Mucosa of descending colon (tissue), 3 donors: ENCODE measurements at places on chromosomes 4 and X. TPM values are rescaled to one million over a fixed set of nuclear protein-coding genes. Genes with fewer than 3 reads are reported as not detected.
A peak's percentile ranks its signal among the peaks of the same experiment; 100 is the strongest.

Gene BEND2
- total RNA-seq = not detected

Gene IL2RG
- 104 TPM for total RNA-seq

Gene MAGEE2
- 0.25 TPM for total RNA-seq

Gene RXFP1
- not detected for total RNA-seq

Gene MAGED1
- total RNA-seq = 53.0 TPM

Gene RPS6KA6
- 11.3 TPM for total RNA-seq

Gene DUSP9
- total RNA-seq = not detected

Gene AMTN
- not detected for total RNA-seq

Gene FREM3
- total RNA-seq = not detected

Gene KLHL4
- total RNA-seq = 0.41 TPM

Gene SCLT1
- 11.7 TPM for total RNA-seq

Gene DAPP1
- 1.7 TPM for total RNA-seq

Gene CCNB3
- 1.8 TPM for total RNA-seq

DNA sequence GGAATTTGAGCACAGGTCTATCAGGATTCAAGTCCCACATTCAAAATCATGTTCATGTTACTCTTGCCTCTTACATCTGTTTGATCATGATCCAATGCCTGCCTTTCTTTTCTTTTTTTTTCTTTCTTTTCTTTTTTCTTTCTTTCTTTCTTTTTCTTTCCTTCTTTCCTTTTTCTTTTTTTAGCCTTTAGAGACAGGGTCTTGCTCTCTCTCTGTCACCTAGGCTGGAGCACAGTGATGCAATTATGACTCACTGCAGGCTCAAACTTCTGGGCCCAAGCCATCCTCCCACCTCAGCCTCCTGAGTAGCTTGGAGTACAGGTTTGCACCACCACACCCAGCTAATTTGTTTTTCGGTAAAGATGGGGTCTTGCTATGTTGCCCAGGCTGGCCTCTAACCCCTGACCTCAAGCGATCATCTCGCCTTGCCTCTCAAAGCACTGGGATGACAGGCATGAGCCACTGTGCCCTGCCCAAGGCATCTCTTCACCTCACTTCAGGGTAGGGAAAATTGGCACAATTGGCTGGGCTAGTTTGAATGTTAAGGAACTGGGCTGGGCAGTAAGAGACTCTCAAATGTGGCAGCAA is 359.2 kb downstream of the FBXW7 start:
- no peak for DNase-seq

GRCh38 chr4:77905651-77906263 is 43.1 kb downstream of the MRPL1 start:
- DNase-seq = no peak

- DNase-seq = no peak
These were observed 57.0 kb downstream of the PLAC1 start for GRCh38 chrX:134601240-134601765.

GRCh38 chr4:83686166-83686565 is 150.3 kb downstream of the GPAT3 start:
- DNase-seq = no peak

DNA sequence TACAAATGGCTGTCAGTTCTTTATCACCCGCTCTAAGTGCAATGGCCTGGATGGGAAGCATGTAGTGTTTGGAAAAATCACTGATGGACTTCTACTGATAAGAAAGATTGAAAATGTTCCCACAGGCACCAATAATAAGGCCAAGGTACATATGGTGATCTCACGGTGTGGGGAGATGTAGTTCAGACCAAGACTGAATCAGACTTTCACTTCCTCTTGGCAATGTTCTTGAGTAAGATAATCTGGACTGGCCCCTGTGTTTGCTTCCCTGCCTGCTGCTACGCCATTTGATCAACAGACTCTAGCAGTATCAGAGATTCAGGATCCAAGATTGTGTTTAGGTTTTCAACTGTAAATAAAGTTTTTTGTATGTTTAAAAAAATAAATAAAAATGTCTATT is 682.2 kb upstream of the AMOT start:
- no peak for DNase-seq

GRCh38 chr4:67499799-67500198 is 45.5 kb downstream of the CENPC start:
- no peak for DNase-seq

- DNase-seq = no peak
These were observed 1001.2 kb downstream of the STIM2 start for GRCh38 chr4:27861802-27862201.

DNA sequence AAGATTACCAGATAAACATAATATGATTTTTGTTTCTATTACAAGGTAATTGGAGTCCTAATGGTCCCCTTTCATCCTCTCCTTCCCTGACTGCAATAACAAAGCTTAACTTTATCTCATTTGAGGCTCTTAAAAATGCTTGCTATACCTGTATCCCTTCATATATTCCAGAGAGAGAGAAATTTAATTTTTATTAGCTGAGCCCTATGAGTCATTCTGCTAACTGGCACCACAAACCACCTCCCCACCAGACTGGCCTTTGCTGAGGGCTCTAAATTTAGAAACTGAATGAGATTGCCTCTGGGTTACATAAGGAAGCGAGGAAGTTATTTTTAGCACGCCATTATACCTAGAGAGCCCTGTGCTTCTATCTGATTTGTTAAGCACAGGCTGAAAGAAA is 27.4 kb downstream of the CBLL2 start:
- DNase-seq = no peak

DNA sequence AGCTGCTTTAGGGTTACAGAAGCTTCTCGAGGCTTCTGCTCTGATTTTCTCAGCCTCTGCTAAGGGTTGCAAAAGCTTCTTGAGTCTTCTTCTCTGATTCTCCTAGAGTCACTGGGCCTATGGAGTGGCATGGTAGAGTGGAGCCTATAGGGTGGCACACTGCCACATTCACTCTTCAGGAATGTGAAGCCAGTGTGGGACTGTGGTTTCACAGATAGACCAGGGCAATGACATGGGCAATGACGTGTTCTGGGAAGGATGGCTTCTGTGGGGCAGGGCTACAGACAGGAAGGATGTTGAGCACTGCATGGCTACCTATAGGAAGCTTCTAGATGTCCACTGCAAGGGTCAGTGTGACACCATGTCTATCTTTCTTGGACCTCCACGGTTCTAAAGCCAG is 11.0 kb upstream of the MAMLD1 start:
- no peak for DNase-seq

GRCh38 chr4:12409507-12410190 is 981.0 kb upstream of the HS3ST1 start:
- DNase-seq = no peak

GRCh38 chrX:46580613-46581012 is 7.0 kb downstream of the CHST7 start:
- no peak for DNase-seq

- DNase-seq = no peak
These were observed 3.2 kb upstream of the TLR10 start for GRCh38 chr4:38785901-38786402.

DNA sequence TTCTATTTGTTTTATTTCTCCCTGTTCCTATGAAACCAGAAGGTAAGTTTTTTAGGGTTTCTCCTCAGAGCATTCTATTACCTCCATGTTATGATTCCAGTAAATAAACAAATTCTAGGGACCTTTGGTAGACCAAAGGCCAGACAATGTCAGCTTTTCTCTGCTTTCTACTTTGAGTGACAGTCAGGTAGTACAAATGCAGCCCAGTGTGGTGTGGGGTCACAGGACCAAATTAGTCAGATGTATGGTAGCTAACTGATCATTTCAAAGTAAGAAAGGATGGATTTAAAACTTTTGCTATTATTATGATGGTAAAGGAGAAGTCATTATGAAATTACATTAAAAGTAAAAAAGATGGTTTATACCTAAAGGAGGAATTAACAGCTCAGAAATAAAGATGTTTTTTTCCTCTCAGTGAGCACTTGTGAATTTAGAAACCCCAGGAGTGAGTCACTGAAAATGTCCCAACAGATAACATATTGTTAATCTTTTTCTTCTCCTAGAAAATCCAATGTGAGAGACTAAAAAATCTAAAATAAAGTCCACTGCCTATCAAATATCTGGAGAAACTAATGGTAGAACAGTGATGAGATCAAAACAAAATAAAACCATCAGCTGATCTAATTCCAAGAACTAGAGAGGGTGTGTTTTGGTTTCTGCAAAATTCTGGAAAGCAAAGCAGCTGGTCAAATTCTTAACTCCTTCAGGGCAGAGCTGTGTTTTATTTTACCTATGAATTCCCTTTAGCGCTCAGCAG is 16.6 kb upstream of the KLHL2 start:
- DNase-seq = no peak

- DNase-seq = no peak
These were observed 100.1 kb upstream of the KLF3 start for GRCh38 chr4:38563707-38564495.

- DNase-seq = no peak
These were observed 230.3 kb downstream of the MAPK10 start for GRCh38 chr4:86129546-86129945.

DNA sequence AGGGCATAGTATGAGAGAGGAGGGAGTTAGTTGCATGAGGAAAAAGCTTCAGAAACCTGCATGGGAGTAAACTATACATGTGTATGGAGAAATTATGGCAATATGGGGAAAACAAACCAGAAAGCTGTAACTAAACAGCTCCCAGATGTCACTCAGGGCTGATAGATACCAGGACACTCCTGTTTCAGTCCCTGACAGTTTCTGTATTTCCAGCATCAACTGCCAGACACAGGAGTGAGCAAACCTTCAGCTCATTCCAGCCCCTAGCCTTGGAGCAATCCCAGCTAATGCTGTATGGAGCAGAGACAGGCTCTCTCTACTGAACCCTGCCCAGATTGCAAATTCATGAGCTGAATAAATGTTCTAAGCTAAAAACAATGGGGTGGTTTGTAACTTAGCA is 382.9 kb upstream of the MAGEB18 start:
- no peak for DNase-seq

- DNase-seq = no peak
These were observed 343.2 kb upstream of the TRAM1L1 start for GRCh38 chr4:117428536-117428935.

DNA sequence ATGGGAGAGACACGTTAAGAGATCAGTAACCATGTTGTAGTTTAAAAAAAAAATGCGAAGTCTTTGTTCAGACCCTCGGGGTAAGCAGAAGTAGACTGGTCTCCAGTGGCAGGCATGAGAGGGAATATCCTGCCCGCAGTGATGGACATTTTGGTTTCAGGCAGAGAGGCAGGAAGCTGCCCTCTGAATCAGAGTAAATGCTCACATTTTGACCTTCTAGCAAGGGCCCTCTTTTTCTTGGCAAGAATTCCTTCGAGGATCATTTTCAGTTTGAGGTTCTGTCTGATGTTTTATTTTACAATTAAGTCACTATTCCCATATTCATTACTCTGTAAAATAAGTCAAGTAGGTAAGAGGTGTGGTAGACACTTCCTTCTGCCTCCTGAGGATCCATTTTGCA is 28.4 kb downstream of the SORBS2 start:
- no peak for DNase-seq

DNA sequence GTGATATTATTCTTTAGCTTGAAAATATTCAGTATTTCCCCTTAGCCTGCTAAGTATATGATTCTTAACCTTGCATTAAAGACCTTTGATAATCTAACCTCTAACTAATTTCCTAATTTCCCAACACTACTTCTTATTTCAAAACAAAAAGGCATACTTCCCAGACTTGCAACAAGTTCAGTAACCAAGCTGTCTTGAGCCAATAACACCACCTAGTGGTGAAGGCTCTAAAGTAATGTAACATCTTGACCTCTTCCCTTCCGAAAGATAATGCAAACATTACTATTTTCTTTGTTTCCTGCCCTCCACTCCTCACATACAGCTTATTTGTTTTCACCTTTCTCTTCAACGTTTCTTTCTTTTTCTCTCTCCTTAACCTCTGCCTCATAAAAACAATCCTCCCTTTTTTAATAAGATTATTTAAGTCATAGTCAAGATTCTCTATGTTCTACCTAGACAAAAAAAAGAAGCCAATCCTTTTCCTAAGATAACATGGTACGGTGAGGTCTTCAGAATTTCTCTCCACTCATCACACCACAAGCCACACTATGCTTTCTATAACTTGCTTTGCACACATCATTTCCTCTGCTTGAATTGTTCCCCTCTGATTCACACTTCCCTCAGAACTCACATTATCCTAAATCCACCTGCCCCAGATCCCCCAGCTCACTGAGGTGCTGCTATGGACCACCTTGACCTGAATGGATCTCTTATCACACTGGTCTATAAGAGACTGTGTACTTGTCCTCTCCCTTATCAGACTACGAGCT is 3.5 kb downstream of the FAT1 start:
- DNase-seq = peak; percentile 57

GRCh38 chr4:98482847-98483806 is 175.3 kb downstream of the TSPAN5 start:
- no peak for DNase-seq

- DNase-seq = no peak
These were observed 184.7 kb downstream of the TMA16 start for GRCh38 chr4:163679189-163679588.

GRCh38 chr4:77697860-77698590 is 92.4 kb downstream of the CXCL13 start:
- no peak for DNase-seq

DNA sequence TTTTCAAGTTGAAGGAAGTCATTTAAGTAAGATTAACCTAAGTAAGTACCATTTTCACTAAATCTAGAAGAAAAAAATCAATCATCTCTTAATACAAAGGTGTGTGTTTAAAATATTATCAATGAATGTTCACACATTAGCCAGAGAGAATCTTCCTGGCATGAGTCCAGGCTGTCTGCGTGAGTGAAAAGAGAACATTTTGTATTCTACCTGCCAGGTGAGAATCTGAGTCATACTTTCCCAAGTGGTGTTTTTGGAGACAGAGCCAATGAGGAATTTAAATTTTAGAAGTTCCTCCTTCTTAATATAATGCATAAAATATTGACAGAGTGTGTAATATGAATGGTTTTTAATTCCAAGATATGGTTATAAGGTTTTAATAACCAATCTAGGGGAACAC is 371.8 kb upstream of the NR3C2 start:
- DNase-seq = no peak
